ENCODE measurements at places on chromosomes 16 and 17.

- DNase-seq: peak; percentile 26
These were observed 9.6 kb downstream of the MT1X start for GRCh38 chr16:56691885-56692284.

- DNase-seq: no peak
These were observed 2.6 kb downstream of the ANKRD40CL start for GRCh38 chr17:50764734-50765149.

DNA sequence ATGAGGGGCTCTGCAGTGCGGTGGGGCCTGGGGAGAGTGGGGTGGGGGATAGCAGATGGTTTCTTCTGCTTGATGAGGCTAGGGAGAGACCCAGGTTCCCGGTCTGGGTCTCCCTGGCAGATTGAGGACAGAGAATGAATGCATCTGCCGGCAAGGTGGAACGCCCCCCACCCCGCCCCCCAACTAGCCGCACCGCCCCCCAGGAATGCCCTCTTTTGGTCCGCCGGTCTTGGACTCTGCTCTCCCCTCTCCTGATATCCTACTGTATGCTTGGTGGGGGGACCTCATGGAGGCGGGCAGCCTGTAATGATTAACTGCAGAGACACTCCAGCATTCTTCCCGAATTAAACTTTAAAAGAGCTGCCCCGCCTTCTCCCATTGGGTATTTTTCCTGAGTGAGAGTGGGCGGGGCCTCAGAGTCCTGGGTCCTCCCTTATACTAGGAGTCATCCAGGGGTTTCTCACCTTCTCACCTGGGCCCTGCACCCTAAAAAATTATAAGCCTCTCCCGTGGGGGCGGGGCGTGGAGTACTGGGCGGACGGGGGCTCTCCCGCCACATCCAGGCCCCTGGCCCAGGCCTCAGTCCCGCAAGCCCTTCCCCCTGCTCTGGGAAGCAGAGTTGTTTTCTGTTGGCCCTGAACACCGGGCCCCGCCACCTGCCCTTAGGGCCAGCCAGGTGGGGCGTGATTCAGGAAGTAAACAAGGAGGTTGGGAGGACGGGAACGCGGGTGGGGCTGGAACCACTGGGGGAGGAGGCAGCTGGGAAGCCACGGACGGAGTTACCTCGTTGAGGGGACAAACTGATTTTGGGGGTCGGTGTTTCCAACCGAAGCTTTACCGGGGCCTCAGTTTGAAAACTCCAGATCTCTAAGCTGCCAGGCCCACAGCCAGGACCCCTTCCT lies 1.5 kb downstream of the GRB7 start:
- peak; percentile 87 for DNase-seq

DNA sequence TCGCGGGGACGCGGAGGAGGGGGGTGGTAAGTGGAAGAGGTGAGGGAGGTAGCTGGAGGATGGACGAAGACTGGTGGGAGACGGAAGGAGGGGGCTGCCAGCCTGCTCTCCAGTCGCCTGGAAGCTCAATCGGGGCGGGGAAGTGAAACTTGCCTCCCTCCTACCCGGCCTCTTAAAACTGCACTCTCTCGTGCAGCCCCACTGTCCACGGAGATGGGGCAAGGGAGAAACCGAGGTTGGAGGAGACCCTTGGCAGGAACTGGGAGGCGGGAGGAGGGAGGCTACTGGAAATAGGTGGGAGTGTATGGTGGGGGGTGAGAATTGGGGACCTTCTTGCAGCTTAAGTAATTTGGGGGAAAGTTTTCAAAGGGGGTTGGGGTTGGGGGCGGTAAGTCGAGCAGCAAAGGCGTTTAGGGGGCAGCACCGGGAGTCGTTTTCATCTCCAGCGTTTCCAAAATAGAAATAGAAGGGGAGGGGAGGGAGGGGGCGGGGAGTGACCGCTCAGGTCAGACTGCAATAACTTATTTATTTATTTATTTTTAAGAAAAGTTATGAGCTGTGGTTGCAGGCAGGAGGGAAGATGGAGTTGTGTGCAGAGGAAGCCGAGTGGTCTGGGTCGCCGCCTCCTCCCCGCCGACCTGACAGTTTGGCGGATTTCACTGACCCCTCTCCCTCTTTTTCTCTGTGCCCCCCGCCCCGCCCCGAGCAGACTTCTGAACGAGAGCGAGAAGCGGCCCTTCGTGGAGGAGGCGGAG lies 1.4 kb downstream of the SOX9 start:
- no peak for DNase-seq

DNA sequence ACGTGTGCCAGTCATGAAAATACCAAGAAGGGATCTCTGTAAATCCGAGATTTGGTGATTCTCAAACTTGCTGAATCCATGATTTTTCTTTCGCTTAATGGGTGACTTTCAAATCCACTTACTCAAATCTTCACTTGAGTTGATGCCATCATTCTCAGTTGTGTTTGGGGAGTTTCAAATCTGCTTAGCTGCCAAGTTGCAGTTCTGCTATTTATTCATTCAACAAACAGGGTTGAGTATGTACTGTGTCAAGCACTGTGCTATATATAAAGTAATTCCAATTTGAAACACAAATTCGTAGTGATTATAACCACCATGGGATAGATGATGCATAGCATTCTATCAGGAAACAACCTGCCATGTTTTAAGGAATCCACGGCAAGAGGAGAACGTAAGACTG lies 394.3 kb downstream of the CDH13 start:
- DNase-seq: no peak
